ENCODE measurements at places on chromosomes 1 and 21.

DNA sequence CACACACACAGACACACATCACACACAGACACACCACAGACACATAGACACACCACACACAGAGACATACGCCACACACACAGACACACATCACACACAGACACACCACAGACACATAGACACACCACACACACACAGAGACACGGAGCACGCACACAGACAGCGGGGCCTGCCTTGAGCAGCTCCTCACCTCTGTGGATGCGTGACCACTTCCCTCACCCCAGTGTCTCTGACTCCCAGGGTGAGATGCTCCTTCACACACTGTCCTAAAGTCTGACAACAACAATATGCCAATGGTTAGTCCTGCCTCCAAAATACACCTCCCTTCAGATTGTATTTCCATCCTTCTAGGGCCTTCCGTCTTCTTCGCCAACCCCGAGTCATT lies 48.2 kb downstream of the IER5 start:
- no peak for DNase-seq

DNA sequence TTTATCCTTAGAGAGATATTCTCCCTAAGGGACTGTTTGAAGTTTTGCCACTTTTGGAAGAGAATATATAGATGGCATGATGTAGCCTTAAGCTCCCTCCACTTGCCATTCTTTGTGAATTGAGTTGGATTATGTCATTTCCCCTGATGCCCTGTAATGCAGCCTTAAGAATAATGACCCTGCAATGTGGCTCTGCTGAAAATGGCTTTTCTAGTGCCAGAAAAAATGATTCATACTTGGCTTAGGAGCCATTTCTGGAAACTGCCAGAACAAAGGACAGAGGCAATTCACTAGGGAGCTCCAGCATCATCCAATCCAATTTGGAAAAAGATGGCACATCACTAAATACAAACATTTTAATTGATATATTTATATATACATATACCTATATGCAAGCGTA lies 265.3 kb downstream of the SPATA17 start:
- no peak for DNase-seq

- DNase-seq = no peak
Measured at GRCh38 chr1:85275701-85276214, 674 bp downstream of the BCL10 start.

GRCh38 chr1:236687273-236687672 lies 974 bp downstream of the ACTN2 start:
- no peak for DNase-seq

DNA sequence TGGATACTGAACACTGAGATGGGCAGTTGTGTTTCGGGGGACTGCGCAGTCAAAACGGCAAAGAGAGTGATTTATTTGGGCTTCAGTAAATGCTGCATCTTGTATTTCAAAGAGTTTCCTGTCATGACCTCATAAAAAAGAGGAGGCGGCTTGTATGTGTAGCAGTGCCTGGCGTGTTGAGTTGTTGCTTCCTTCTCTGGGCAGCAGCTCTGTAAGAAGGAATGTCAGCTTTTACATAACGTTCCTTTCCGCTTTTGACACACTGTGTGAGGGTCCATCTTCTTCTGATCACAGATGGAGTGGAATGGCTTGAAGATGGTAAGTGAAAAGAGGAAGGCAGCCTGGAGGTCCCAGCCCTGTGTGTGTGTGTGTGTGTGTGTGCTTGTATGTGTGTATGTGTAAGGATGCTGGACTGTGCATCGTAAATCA lies 941 bp downstream of the ELAVL4 start:
- no peak for DNase-seq

DNA sequence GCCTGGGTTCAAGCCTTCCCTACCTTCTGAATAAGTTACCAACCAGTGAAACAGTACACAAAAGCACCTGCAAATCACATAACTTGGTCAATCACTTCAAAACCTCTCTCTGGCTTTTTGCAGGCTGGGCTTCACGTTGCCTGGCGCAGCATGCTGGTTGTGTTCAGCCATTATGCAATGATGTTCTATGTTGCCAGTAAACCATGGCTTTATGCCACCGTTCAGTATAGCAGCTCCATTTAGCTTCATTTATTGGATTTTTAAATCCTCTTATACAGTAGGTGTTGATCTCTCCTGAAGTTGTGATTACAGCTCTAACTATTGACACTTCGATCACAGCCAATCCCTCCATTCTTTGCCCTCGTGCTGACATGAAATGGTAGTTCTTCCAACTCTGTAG lies 233.6 kb upstream of the PTBP2 start:
- DNase-seq = no peak

- DNase-seq = no peak
Measured at GRCh38 chr1:41240781-41241353, 1.2 kb downstream of the SCMH1 start.

DNA sequence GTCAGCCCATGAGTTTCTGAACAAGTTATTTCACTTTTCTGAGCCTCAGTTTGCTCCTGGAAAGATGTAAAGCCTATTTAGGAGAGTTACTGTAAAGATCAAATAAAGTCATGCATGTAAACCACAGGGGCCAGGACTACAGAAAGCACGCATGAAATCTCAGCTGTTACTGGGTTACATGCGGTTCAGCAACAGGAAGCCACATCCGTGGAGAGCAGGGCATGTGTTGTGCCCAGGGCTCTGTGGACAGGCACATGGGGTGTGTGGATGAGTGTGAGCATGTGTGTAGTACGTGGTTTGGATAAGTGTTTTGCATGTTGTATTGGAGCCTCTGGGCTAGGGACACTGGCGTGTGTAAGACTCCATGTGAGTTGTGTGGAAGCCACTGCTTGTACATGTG lies 2.2 kb upstream of the EPHA2 start:
- DNase-seq = no peak

DNA sequence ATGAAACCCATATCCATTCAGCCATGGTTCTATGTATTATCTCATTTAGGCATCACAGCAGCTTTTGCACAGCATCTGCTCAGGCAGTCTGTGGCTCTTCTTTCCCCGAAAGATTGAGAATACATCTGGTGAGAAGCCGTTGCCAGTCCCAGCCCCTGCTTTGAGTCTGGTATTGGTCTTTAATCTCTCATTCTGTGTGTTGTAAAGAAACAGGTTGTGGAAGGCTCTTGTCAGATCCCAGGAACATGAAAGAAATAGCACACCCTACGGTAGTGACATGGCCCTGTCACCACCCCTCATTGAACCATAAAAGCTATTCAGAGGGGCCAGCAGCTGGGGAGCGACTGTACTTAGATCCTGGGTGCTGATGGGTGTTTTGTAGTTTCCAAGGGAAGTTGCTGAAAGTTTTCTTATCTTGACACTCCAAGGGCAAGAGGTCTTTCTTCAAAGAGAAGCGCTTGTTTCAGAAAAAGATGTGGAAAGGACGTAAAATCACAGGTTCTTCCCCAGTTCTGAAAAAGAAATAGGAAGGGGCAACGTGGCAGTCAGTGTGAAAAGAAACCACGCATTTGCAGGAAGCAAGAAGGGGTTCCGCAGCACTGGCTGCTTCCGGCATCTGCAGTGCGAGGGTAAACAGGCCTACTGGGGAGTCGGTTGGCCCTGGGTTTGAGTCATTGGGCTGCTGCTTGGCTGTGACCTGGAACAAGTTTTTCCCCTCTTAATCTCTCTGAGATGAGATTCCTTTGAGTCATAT lies 145.0 kb downstream of the DHRS3 start:
- DNase-seq = no peak

DNA sequence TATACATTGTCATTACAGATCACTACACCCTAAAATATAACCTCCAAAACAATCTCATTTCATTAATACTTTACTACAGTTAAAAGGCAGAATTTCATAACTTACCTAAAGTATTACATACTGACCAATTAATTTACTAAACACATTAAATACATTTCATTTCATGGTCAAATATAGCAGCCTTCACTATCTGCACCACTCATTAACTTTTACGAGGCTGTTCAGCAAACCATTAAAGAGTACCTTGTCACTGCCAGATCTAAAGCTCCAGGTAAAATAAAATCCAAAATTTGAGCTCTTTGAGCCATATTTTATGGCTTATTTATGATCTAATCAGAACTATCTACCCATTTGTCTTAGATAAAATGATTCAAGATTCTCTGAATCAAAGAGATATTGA lies 66.4 kb upstream of the RBM34 start:
- DNase-seq = no peak

DNA sequence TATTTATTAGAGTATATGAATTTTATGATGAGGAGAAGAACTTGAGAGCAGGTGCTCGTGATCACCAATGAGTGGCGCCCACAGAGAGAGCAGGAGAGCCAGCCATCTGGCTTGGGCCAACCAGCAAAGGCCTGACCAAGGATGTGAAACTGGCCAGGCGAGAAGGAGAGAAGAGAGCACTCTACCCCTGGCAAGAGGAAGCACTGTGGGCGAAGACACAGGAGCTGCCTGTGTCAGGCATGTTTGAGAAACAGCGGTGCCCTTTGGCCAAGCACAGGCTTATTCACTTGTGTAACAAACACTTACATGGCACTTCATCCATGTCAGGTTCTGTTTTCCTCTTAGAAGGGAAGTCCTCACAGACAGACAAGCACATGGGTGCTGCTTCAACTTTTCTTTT lies 4.2 kb upstream of the SIPA1L2 start:
- no peak for DNase-seq

DNA sequence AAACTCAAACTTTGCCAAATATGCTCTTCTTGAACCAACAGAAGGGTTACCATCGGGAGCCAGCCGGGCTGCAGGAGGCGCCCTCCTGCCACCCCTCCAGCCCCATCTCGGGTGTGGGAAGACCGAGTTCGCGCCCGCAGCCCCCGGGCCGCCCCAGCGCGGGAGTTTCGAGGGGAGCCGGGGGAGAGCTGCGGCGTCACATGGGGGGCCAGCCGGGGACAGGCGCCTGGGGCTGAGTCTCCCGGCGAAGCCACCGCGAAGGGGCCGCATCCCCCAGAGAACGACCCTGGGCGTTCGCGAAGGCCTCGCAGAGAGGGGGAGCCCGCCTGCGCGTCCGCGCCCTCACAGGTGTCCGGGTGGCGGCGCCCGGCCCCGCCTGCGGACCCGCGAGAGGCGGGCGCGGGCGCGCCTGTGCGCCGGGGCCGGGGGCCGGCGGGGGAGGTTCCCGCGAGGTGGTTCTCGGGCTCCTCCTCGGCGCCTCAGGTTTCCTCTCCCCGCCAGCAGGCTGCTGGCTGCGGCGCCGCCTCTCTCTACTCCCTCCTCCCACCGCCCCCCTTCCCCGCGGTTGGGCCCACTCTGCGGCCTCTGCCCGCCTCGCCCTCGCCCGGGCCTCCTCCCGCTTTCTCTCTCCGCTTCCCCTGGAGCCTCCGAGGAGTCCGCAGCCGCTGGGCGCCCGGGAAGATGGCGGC lies at the start of gene RAVER2:
Gene RAVER2, plus strand, starts transcription at position 584 of the 689 bp plus-strand sequence. Its CDS starts 98 bp downstream, at position 682.
- DNase-seq = peak; percentile 78

GRCh38 chr21:23522751-23523150 lies 2084.5 kb downstream of the MRPL39 start:
- DNase-seq = no peak

- DNase-seq = no peak
Measured at GRCh38 chr1:213014642-213015041, 1.0 kb downstream of the ANGEL2 start.

GRCh38 chr1:234107416-234108021 lies 203.0 kb downstream of the SLC35F3 start:
- DNase-seq = no peak

DNA sequence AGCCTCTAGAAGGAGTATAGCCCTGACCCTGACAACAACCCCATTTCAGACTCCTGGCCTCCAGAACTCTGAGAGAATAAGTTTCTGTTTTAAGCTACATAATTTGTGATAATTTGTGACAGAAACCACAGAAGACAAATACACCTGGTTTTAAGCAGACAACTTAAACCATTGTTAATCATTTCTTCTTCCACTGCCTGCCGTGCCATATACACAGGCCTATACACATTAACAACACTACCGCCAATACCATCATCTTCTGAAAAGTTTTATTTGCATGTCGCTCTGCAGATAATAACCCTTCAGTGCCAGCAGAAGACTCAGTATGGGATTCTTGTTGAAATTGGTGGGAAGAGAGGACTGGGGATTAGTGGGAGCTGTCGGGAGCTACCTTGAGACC lies 39.9 kb upstream of the KRTAP19-8 start:
- DNase-seq = no peak

- DNase-seq = no peak
Measured at GRCh38 chr1:180152588-180152987, 2.1 kb upstream of the QSOX1 start.

GRCh38 chr1:63983391-63984256 lies 209.8 kb downstream of the ROR1 start:
- no peak for DNase-seq

DNA sequence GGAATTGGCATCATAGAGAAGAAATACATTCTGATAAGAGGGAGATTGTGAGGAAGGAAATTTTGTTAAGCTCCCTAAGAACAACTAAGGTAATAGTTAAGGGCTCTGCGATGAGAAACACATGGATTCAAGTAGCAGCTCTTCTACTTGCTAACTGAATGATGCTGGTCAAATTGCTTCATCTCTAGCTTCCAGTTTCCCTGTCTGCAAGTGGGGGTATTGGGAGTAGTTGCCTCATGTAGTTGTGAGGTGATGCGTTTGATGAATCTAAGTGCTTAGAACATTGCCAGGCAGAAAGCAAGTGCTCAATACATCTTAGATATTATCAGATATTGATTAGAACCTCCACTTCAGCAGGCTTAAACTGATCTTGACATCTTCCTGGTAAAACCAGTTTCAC lies 84.8 kb downstream of the CD58 start:
- DNase-seq = no peak

DNA sequence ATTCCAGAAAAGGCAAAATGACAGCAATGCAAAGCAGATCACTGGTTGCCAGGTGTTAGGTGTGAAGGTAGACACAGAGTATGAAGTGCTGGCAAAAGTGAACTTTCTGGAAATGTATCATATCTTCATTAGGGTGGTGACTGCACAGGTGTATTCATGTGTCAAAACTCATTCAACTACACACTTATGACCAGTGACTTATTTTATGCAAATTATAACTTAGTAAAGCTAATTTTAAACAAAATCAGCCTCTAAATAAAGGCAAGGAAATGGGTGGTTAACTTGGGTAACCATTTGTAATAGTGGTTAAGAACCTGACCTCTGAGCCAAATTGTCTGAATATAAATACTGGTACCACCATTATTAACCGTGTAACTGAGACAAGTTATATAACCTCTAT lies 7.4 kb downstream of the COP1 start:
- no peak for DNase-seq

GRCh38 chr21:41364308-41364707 lies 2.5 kb downstream of the MX2 start:
- DNase-seq = no peak

DNA sequence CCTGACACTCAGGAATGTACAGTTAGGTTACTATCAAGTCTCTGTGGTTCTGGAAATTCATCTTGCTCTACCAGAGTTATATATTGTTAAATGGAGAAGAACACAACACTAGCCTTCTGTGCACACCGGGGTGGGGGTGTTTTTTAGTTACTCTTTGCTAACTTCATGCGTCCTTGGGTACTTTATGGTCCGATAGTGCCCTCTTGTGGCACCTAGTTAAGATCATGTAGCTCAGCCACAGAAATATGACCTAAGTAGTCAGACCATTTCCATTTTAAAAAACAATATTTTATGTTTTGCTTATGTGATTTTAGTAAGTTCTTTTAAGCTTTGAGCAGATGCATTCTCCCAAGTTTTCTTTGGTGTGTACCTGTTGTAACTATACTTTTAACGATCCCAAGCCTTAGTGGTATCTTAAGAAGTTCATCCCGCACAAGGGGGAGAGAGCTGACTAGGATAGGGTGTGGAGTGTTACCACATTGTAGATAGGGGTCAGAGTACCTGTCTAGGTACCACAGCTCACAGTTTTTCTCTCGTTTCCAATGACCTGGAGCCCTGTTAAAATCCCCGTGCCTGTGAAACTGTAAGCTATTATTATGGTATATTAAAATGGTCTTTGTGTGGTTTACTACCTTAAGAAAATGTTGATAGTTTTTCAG lies 20.6 kb upstream of the SH3D21 start:
- peak; percentile 62 for DNase-seq

- DNase-seq = no peak
Measured at GRCh38 chr1:166692346-166692745, 146.9 kb upstream of the POGK start.
